ENCODE measurements at places on chromosomes 6 and 20.

GRCh38 chr6:160519603-160520042, 144.5 kb downstream of the LPA start:
- DNase-seq, result no peak

DNA sequence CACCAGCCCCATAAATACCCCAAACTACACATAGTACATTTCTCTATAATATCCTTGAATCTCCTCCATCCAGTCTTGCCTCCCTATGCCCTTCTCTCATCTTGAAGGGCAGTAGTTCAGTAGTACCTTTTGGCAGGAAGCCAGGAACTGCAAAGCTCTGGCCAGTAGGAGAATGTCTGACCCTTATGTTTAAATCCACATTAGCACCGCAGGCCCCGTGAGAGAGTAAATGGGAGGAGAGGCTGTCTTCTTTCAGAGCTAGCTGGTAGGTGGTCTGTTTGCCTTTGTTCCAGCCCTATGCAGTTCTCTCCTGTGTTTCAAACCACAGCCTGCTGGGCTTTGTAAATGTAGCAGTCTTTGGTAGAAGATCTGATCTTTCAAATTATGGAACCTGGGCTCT, 690.7 kb downstream of the DOK5 start:
- no peak for DNase-seq

DNA sequence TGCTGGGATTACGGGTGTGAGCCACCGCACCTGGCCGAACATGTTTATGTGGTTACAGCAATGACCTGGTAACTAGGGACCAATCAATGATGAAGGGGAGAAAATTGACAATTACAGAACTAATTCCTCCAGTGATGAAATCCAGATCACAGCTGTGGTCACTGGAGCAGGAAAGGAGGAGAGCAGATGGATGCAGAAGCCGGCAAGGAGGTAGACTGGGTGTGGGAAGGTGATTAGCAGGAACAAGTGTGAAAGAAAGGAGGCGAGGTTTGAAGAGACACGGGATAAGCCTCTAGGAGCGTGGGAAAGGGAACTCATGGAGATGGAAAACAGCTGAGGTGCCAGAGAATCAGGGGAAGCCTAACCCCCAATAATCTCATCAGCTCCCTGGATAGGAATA, 17.2 kb upstream of the SPAG4 start:
- DNase-seq, result no peak

- DNase-seq, result no peak
Observed at GRCh38 chr20:52269321-52269720, 77.7 kb upstream of the ZFP64 start.

DNA sequence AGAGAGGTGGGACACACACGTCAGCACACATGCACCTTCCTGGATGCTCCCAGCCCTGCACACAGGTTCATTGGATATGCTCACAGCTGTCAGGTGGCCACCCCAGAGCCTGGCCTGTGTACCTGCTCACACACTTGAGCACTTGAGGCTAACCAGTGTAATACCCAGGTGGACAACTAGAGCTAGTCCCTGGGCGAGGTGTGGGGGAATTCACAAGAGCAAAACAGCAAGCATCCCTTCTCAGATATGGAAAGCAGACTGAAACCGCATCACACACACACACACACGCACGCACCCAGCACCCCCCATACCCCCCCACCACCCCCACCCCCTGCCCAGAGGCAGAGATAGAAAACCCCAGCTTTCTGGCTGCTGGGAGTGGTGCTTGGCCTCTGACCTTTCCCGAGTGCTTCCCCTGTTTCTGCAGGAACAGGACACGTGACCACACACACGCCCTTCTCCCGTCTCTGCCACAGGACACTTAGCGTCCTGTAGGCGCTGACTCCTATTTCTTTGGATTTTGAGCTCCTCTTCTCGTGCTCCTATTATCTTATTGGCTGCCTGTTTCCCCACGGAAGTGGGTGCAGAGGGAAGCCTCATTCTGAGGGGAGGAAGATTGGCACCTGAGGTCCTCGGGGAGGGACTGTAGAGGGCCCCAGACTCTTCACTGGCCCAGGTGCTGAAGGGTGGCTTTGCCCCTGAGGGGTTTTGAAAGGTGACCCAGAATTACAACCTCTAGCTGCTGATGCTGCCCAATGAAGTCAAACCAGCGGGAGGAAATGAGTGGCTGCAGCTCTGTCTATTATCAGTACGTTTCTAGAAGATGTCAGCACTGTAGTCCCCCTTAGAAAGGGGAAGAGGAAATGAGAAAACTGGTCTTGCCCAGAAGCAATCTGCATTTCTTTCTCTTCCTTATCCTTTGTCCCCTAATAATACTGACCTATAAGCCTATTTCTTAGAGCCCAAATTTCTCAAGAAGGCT, 65.8 kb downstream of the SYTL3 start:
- DNase-seq, result no peak

GRCh38 chr20:2151858-2152281, 50.2 kb downstream of the STK35 start:
- DNase-seq, result peak; percentile 57

GRCh38 chr6:70118670-70119069, 184.2 kb downstream of the COL9A1 start:
- DNase-seq, result no peak

Measured in ureter (tissue), 1 donor.